Activated CD4-positive, alpha-beta T cell treated with anti-CD3 and anti-CD28 coated beads, Interleukin-2, amount 50 U/mL, for 4 hours (primary cell): ENCODE measurements at places on chromosomes 6 and 20.

DNA sequence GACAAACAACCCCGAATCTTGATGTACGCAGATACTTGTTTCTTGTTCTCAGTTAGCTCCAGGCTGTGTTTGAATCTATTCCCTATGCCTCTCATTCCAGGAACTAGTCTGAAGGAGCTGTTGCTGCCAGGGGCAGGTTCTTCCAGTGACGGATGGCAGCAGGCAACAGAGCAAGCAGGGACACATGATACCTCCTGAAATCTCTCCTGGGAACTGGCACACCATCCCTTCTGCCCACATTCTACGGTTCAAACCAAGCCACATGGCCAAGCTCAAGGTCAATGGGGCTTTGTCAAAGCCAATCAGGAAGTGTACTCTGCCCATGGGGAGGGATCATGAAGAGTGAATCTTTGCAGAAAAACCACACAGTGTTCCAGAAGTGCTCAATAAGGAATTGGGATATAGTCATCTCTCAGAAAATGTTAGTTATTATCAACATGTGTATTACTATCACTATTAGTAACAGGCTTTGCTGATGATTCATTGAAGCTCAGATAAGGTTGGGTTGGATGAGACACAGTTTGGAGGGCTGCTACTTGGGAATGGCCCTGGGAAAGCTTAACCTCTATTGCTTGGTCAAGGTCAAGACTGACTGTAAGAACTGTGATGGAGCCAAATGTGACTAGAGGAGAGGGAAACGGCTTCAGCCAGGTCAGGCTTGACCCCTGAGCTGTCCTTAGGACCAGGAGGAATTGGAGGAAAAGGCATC, 454.9 kb downstream of the PTPRT start:
- no peak for DNase-seq

DNA sequence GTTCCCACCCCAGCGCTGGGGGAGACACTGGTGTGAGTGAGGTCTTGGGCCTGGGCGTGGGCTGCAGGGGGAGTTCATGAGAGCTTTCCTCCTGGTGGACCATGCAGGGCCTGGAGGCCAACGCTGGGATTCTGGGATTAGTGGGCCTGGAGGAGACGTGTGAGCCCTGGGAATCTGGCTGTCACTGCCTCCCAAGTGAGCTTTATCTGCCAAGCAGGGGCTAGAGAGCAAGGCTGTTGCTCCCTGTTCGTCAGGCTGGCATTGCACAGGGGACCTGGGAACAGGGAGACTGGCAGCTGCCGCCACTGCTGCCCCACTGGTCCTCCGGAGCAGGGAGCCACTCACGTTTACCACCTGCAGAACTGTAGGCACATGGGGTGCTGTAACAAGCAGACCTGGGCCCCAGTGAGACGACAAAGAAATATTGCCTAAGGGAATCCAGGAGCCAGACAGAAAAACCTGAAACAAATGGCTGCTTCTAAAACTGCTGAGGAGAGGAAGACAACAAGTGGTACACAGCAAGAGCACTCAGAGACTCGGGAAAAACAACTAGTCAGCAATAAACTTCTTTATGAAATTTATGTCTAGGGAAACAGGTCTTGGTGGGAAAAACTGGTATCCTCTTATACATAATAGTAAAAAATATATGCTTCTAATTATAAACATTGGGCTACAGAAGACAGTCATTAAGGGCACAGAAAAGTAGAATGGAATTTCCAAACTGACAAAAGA, 45.2 kb downstream of the PPP1R3G start:
- DNase-seq = no peak

- DNase-seq = no peak
Observed at GRCh38 chr6:162728706-162729105, 932 bp downstream of the PACRG start.

- no peak for DNase-seq
Observed at GRCh38 chr6:154394571-154394970, 38.0 kb upstream of the IPCEF1 start.

GRCh38 chr6:3956054-3956453, 106.9 kb downstream of the FAM50B start:
- no peak for DNase-seq

- DNase-seq = no peak
Observed at GRCh38 chr6:10315658-10316372, 99.1 kb downstream of the TFAP2A start.

- DNase-seq = no peak
Observed at GRCh38 chr20:29296256-29297230, 1960.9 kb upstream of the DEFB115 start.

GRCh38 chr20:23151008-23151703, 65.0 kb upstream of the CD93 start:
- no peak for DNase-seq

DNA sequence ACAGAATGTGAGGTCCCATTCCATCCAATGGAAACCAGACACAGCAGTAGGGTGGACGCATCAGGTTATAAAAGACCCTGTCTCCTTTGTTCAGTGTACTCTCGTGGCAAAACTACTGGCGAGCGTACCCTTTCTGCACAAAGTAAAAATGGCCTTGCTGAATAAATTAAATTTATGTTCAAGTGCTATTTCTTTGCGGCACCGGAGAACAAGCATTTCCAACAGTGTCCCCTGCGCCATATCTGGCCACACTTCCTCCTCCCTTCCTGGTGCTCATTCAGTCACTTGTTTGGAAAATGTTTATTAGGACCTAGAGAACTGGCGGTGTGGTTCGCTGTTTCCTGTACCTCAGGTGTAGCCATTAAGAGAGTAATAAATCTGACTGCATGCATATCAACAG, 46.9 kb upstream of the DACT2 start:
- no peak for DNase-seq

DNA sequence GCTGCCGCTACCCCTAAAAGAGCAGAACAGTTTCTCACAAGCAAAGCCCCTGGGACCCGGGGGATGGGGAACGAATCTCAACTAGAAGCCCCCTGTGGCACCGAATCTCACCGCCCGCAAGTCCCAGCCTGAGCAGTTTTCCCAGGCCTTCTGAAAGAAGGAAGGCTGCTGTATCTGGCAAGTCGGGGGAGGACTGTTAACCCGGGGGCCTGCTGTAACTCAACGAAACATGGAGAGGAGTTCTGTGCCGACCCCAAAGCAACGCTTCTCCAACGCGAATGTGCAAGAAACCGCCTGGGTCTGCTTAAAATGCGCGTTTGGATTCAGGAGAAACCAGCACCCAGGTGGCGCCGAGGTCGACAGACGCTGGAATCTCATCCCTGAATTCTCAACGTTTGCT, 34.2 kb downstream of the DLL1 start:
- no peak for DNase-seq

DNA sequence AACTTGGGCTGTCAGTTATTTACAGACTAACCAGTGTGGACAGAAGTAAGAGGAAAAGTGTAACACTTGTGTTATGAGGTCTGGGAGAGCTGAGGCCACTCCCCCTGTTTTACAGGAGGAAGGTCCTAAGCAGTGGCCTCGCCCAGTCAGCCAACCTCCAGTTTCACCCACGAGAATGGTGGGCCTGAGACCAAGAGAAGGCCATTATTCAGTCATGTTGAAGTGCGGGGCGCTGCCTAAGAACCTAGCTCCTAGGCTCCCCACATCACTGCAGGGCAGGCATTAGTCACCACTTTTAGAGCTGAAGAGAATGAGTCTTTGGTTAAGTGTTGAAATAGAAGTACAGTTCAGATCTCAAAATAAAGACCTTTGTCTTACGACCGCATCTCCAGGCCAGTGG, 27.9 kb downstream of the CDYL start:
- no peak for DNase-seq

- DNase-seq = no peak
Observed at GRCh38 chr6:41470029-41470330, 76.2 kb upstream of the FOXP4 start.

- DNase-seq = no peak
Observed at GRCh38 chr6:121770943-121771342, 335.5 kb downstream of the GJA1 start.
